ENCODE measurements at places on chromosomes 2 and 18.

DNA sequence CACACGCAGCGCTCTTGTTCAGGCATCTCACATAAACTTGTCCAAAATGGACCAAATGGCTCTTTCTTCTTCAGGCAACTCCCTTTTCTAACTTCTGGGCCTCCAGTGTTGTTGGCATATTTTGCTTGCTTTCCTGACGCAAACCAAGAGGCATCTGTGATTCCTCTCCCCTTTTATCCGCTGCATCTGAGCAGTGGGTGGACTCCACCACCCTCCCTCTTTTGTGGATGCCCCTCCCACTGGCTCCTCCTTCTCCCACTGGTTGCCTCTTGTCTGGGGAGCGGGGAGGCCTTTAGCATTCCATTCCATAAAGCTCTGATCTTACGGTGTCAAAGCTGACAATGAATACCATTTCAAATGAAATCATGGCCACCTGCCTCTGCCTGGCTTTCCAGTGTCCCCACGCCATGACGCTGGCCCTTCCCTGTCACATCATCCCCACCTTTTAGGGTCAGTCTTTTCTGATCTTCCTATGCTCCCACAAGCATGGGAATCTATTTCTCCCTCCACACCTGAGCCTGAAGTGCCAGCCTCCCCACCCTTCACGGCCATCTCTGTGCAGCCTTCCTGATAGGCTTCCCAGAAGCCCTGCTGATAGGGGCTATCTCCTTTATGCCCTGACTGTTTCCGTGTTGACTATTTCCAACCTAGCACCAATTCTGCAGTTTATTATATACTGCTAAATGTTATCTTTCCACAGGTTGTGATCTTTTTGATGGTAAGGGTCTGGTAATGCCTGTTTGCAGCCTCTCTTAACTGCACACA, 51.5 kb downstream of the RPL37A start:
- no peak for DNase-seq

DNA sequence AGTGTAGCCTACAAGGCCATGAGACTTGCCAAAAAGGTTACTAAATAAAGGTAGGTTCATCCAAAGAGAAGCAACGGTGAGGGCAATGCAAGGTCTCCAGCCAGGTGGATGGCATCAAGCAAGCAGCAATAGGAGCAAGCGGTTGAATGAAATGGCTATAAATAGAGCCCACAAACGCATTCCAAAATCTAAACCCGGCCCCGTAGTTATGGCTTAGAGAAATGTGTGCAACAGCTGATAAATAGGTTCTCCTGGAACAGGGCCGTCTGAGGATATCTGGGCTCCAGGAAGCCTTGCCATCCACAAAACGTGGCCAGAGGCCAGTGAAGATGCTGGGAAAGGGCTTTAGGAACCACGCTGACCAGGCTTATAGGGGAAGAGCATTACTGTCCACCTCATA, 146.1 kb upstream of the PID1 start:
- no peak for DNase-seq

- peak; percentile 31 for DNase-seq
Observed at GRCh38 chr2:119482481-119483394, 41.5 kb downstream of the SCTR start.

GRCh38 chr2:102147935-102148334, 5.4 kb downstream of the IL1R1 start:
- DNase-seq: peak; percentile 21

- no peak for DNase-seq
Observed at GRCh38 chr18:9711361-9712129, 3.4 kb downstream of the RAB31 start.

GRCh38 chr2:220198896-220199295, 571.5 kb downstream of the SLC4A3 start:
- DNase-seq: peak; percentile 86

DNA sequence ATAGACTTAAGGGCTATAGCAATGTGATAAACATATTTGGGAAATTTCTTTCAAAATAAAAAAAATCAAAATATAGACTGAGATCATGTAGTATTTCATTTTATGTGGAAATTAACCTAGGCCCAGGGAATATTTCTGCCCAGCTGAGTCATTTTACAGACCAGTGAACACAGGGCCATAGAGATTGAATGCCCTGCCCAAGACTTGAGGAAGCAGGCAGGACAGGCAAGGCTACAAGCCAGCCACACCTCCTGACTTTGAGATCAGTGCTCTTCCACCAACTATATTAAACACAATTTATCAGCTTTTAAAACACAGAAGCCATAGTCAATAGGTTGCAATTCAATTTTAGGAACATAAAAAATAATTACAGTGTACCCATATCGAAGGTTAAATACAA, 12.9 kb downstream of the CCDC148 start:
- DNase-seq: no peak

DNA sequence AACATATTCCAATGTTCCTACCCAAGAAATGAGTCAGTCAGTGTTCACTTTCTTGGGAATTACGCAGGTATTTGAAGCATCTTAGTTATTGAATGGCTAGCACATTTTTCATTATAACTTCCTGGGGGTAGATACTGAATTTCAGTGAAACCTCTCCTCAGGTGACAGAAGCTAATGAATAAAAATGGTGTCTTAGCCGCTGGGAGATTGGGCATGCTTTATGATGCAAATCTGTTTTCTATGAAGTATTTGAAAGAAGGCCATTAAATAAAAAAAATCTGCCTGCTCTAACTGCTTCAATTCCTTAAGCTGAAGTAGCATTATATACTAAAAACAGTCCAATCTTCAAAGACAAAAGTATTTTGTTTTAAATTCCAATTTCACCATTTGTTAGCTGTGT, 132.8 kb upstream of the CYRIA start:
- DNase-seq: no peak

GRCh38 chr18:70469916-70470315, 181.1 kb downstream of the SOCS6 start:
- DNase-seq: no peak

DNA sequence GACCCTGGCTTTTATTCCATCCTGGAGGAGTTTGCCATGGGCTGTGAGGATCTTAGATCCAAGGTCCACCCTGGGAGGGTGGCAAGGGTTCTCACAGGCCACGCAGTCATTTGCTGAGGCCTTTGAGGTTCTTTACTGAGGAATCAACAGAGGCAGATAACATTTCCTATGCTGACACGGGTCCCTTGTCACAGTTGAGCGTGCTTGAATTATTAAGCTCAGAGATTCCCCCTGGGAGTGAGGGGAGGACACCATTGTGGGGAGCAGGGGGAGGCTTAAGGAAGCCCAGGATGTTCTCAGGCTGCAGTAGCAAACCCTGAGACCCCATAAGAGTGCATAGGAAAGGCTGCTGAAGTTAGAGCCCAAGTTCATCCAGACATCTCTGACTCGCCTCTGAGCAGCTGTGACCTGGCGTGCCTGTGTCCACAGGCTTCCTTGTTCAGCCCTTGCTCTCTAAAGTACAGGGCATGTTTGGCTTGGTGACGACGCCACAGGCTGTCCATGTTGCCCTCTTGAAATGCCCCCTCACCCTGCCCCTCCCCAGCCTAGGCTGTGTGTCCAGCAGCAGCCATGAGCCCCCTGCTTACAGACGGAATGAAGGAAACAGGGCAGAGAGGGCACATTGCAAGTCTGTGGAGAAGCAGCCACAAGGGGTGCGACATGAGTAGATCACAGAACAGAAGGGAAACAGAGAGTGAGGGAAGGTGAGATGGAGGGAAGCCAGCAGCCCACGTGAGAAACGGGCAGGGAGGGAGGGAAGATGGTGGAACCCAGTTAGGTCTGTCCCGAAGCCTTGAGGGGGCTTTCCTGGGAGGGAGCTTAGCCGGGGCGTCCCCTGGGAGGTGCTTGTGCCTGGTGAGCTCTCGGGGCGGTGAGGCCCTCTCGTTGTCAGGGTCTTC, 34.0 kb downstream of the NAPG start:
- peak; percentile 33 for DNase-seq

DNA sequence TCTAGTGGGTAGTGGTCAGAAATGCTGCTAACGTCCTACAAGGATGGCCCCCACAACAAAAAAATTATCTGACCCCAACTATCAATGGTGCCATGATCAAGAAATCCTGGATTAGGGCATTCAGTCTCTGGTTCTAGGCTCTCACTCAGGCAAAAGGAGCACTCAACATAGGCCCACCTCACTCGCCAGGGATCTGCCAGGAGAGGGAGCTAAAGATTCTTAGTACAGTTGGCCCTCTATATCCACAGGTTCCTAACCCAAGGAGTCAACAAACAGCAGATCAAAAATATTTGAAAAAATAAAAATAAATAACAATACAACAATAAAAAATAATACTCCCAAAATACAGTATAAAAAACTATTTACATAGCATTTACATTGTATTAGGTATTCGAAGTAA, 10.0 kb downstream of the SLC4A5 start:
- DNase-seq: peak; percentile 69

- DNase-seq: peak; percentile 70
Observed at GRCh38 chr2:217903859-217904613, 98.8 kb downstream of the TNS1 start.

- peak; percentile 9 for DNase-seq
Observed at GRCh38 chr18:56715121-56715520, 64.0 kb downstream of the WDR7 start.

DNA sequence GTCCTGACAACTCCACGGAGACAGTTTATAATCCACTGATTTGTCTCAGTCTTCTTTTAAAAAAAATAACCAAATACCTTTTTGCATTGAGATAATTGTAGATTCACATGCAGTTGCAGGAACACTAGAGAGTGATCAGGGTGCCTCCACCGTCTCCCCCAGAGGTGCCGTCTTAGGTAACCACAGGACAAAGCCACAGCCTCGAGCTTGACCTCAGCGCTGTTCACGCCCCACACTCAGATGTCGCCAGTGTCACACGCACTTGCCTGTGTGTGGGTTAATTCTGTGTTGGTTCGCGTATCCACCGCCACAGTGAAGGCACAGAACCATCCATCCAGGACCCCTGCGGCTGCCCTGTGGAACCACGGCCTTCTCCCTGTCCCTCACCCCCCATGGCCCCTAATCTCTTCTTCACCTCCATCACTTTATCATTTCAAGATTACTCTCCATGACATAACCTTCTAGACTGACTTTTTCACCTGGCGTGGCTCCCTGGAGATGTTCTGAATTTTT, 295.0 kb upstream of the HDAC4 start:
- DNase-seq: no peak

DNA sequence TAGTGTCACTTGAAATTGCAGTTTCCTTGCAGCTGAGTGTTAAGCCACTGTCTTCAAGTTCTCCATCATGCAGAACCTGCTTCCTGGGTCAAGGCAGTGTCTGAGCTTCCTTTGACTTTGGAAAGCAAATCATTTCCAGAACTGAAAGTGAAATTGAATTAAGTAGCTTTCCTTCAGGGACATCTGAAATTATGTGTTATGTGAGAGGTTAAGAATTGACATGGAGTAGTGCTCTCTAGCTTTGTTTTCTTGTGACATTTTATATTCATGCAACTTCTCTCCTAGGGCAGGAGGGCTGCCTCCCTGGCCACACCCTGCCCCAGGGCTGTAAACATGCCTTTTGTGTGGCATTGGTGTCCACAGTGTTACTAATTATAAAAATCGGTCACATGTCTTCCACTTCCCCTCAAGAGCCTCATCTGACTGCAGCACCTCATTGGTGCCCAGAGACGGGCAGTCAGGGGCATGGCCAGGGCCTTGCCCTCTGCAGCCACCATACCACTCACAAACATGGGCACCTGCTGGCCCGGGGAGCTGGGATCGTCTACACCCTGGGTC, 14.4 kb downstream of the RAB12 start:
- DNase-seq: no peak

- no peak for DNase-seq
Observed at GRCh38 chr2:122218596-122218995, 463.1 kb downstream of the TSN start.

GRCh38 chr2:120745420-120746111, 9.9 kb downstream of the GLI2 start:
- no peak for DNase-seq

GRCh38 chr18:76420898-76421684, 74.0 kb downstream of the ZNF516 start:
- no peak for DNase-seq

GRCh38 chr2:70785137-70785911, 5.1 kb downstream of the FIGLA start:
- DNase-seq: peak; percentile 53

DNA sequence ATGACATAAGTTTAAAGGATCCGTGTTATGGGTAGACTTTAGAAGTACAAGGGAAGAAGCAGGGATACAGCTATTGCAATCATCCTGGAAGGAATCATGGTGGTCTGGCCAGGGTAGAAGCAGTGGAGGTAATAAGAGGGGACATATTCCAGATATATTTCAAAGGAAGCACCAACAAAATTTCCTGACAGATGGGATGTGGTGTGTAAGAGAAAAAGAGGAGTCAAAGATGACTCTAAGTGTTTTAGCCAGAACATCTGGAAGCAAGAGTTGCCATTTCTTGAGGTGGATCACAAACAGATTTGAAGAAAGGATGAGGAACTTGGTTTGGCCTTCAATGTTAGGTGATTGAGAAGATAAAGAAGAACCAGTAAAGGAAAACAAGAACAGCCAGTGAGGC, 133.1 kb upstream of the CTAGE1 start:
- DNase-seq: no peak

DNA sequence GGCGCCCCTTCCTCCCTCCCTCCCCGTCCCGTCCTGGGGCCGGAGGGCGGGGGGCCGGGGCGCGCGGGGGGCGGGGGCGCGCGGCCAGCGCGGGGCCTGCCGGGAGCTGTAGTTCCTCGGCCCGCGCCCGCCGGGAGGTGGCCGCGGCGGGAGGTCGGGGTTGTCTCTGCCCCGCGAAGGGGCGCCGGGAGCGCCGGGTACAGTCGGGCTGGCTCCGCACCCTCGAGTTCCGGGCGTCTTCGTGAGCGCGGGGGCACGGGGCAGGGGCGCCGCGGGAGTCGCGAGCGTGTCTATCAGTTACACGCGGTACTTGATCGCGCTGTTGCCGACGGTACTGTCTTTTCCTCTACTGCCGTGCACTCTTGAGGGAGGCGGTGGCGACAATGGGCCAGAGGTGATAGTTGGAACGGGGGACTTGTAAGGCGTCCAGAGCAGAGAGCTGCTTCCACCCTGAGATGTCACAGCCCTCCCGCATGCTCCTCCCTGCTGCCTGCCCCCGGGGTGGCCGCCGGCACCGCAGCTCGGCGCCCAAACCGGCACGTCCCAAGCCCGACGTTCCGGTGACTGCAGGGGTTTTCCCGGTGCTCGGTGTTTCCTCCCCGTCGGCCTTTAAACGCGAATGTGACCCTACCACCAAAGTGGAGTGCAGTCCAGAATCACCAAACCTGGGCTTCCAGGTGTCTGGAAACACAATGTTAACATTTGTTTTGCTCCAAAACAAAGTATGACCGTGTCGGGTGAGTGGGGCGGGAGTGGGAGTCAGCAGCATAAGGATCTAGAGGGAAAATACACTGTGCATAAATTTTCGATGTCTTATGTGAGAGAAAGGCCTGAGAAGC, at the start of gene PRKD3:
Gene PRKD3 (minus strand): TSS at position 48 of the 839 bp plus-strand sequence. CDS start 8,309 bp downstream, outside the sequence.
- DNase-seq: peak; percentile 90

GRCh38 chr2:216006164-216006663, 7.1 kb downstream of the MREG start:
- peak; percentile 52 for DNase-seq

Measured in AG20443 (cell line).